ENCODE measurements at places on chromosomes 1 and 21.

DNA sequence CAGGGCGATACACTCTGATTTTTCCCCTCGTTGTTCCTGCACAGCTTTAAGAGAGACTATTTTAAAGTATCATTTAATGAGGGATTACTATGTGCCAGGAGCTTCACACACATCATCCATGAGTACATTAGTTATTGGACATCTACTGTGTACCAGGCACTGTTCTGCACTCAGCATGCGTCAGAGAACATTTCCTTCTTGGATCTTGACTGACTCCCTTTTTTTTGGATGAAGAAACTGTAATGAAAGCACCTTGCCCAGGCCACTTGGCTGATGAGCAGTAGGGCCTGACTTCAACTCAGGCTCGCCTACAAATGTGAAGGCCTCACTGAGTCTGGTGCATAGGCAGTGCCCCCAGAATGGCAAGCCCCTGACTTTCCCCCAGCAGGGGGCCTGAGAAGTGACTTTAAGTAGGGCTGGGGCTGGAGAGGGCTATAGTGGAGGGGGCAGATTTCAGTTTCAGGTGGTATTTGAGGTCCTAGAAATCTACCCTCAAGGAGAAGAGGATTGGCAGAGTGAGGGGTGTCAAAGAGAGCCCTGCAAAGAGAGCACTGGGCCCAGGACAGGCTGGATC is 50.0 kb downstream of the PTPRU start:
- no peak for DNase-seq

DNA sequence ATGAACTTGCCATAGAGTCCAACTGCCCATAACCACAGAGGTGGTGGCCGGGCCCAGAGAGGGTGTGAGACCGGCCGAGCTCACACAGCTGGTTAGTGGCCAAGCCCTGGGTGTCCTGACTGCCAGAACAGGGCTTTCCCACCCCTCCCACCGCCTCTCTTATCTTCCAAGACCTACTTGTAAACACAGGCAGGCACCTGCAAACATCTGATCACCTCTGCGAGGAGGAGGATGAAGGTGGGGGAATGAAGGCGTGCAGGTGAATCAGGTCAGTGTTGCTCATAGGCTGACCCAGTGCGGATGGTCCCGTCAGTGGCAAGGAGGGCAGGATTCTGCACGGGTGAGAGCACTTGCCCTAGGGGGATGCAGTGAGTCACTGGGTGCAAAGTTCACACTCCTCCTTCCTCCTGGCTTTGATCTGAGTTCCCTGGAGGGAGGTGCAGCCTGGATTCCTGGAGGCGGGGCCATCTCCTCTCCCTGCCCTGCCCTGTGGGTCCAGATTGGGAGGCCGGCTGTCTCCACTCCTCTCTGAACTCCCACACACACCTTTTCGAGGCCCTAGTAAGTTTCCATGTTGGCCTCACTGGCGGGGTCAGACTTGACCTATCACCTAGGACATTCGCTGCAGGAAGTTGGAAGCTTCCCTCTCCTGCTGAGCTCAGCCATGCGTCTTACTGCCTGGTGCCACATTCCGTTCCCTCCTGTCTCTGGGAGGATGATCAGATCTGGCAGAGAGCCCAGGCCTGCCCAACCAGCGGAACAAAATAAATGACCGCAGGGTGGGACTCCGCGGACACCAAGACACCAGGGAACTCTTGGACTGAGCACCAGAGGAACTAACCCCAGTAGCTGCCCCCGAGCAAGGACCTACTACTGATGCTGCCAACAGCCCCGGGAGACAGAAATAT is 7.3 kb downstream of the UQCRHL start:
- DNase-seq = peak; percentile 70

DNA sequence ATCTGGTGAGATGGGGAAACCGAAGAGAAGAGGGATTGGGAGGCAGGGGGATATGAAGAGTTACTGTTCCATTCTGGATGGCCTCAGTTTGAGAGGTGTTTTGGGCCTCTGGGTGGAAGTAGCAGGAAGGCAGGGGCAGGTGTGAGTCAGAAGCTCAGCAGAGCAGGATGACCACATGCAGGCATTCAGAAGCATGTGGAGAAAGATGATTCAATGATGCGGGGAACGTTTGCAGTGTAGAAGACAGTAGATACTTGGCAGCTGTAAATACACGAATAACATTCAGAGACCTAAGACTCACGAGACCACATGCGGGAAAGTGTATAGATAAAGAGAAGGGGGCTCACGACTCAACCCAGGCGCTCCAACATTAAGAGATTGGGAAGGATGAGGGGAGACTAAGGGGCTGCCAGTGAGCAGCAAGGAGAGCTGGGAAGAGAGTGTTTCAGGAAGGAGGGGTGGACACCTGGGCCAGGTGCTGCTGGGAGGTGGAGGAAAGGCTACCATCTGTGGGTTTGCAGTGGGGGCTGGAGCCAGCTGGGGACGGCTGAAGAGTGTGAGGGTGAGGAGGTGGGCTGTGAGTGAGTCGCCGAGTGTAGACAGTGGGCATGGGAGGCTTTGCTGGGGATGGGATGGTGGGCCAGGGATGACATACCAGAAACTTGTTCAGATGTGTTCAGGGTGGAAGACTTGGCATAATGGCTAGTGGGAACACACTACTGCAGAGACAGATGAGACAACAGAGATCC is 5.8 kb upstream of the EPS8L3 start:
- no peak for DNase-seq

GRCh38 chr1:169236143-169236542 is 129.7 kb downstream of the ATP1B1 start:
- no peak for DNase-seq

DNA sequence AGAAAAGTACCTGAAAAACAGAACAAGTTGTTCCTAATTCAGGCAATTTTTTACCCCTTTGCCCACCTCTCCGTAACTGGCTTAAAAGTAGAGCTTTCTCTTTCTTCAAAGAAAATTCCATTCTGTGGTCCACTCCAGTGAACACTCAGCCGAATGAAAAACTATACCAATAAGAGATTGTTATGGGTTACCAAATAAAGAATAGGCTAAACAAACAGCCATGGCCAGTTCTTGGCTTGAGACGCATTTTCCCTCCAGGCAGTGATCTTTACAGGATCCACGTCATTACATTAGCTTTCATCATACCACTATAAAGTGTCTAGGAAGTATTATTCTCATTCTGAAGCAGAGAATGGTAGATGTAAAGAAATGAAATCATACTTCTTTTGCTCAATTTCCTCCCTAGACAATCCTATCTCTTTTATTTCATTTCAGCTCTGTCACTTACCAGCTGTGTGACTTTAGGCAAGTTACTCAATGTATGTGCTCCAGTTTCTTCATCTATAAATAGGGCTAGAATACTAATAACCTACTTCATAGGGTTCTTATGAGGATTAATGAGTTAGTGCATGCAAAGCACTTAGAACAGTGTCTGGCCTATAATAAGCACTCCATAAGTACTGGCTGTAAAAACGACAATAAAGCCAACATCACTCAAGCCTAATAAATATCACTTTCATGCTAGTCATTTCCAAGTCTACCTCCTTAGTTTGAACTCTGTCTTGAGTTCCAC is 26.5 kb upstream of the TRIM45 start:
- no peak for DNase-seq

- DNase-seq = no peak
Observed at GRCh38 chr1:160438317-160438918, 38.1 kb downstream of the VANGL2 start.

DNA sequence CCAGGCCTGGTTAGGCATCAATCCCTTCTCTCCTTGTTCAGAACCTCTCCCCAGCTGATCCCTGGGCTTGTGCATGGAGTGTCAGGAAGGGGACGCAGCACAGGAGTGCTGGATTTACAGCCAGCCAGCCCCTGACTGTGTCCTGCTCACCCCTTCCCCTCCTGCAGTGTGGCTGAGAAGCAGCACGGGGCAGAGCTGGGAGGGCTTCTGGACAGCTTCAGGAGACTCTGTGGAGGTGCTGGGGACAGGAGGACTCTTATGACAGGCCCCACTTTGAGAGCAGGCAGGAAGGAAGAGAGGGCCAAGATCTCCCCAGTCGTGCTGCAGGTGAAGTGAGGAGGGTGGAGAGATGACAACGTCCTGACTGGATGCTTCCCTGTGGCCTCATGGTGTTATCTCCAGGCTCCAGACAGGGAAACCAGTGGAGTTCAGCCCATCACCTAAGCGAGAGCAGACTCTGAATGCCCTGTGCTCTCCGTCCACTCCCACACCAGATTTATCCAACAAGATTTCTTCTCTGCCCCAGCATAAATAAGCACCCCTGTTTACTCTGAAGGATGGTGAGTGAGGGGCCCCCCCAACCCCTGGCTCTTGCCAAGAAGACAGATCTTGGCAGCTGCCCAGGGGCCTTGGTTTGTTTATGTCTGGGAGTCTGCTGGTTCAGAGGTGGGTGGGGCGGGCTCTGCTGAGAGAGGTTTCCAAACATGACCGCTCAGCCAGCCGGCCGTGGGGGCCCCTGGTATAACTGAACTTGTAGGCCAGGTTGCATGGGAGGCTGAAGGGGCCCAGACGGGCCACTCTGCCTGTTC is 21.3 kb downstream of the TMCC2 start:
- no peak for DNase-seq

- DNase-seq = no peak
Observed at GRCh38 chr1:247304031-247304430, 27.6 kb downstream of the ZNF496 start.

All from KBM-7 (cell line).